ENCODE measurements at places on chromosomes 7 and 10. TPM values are rescaled to one million over a fixed set of nuclear protein-coding genes. Genes with fewer than 3 reads are reported as not detected.

The TBXAS1 gene
- total RNA-seq = 1.8 TPM

The RARRES2 gene
- total RNA-seq = not detected

The DOCK4 gene
- total RNA-seq = 1.6 TPM

The EN2 gene
- total RNA-seq = not detected

The FAM25G gene
- total RNA-seq = not detected
